ENCODE measurements at places on chromosomes 7 and 10.

- no peak for DNase-seq
Measured at GRCh38 chr7:124924906-124925305, 4.7 kb downstream of the POT1 start.

GRCh38 chr7:81459485-81459884 lies 310.4 kb downstream of the HGF start:
- DNase-seq, result no peak

- no peak for DNase-seq
Measured at GRCh38 chr7:93029056-93029455, 88.7 kb downstream of the SAMD9 start.

GRCh38 chr7:152862856-152863255 lies 103.3 kb downstream of the ACTR3B start:
- no peak for DNase-seq

GRCh38 chr10:102579328-102579727 lies 65.0 kb upstream of the TRIM8 start:
- no peak for DNase-seq

DNA sequence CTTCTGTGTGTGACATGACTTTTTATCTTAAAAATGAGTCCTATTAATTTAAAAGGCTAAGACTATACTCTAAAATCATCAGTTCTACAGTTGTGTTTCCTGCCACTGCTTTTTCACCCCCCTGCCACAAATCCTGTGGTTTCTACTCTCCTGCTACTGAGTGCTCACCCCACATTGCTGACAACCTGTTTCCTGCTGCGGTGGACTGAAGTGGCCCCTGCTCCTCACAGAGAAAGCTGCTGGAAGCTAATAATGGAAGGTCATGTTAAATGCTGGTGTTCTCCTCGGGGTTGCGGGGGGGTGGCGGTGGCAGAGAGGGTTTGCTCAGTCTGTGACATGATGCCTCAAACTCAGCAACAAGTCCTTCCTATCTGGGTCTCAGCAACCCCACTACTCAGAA lies 113.2 kb upstream of the INHBA start:
- no peak for DNase-seq

- no peak for DNase-seq
Measured at GRCh38 chr10:64275774-64276173, 754.6 kb downstream of the REEP3 start.

GRCh38 chr7:130454959-130455358 lies 14.1 kb upstream of the CEP41 start:
- no peak for DNase-seq

DNA sequence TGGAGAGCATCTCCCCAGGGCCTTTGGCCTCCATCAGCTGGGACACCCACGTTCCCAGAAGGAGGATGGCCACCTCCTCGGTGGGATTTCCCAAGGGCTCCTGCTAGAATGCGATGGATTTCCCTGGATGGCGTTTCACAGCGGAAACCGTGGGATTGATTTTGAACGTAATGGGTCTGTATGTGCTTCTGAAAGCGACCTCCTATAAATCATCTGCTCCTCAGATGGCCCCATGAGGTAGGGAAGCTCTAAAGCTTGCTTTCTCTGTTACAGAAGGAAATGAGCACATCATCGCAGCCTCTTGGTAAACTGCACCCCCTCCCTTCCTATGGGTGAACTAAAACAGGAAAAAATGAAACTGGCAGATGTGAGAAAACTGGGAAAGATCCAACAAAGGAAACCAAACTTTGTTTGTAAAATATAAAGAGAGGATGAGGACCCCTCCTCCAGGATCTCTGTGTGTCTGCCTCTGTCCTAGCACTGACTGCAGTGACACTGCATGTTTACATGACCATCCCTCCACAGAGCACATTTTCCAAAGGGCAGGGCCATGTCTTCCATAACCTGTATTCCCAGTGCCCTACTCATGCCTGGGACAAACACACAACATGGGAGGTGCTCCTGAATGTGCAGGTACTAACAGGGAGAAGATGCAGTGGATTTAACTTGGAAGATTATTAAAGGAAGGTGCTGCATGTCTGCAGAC lies 57.6 kb downstream of the LYZL1 start:
- no peak for DNase-seq

DNA sequence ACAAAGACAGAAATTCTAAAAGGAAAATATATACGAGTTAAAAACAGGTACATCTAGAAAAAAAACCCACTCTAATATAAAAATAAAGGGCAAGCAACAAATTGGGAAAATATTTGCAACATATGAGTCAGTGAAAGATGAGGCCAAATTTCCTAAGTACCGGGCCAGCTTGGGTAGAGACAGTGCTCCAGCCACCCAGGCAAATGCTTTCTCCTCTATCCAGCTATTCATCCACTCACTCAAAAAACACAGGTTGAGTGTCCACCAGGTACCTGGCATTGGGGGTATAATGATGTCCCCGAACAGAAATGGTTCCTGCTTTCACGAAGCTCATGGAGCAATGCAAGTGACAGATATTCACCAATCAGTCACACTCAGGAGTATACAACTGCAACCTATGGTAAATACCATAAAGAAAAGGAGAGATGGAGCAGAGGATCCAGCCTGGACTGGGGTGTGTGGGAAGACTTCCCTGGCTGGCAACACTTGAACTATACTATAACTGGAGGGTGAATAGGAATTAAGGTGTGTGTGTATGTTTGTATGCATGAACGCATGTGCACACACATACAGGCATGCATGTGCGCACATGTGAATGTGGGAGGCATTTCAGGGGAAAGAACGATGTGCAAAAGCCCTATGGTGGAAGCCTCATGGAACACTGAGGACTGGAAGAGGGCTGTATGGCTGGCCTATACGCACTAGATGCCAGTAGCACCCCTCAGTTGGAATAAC lies 2.3 kb downstream of the ARHGAP22 start:
- no peak for DNase-seq

- DNase-seq, result no peak
Measured at GRCh38 chr7:103833401-103833800, 156.1 kb downstream of the RELN start.

DNA sequence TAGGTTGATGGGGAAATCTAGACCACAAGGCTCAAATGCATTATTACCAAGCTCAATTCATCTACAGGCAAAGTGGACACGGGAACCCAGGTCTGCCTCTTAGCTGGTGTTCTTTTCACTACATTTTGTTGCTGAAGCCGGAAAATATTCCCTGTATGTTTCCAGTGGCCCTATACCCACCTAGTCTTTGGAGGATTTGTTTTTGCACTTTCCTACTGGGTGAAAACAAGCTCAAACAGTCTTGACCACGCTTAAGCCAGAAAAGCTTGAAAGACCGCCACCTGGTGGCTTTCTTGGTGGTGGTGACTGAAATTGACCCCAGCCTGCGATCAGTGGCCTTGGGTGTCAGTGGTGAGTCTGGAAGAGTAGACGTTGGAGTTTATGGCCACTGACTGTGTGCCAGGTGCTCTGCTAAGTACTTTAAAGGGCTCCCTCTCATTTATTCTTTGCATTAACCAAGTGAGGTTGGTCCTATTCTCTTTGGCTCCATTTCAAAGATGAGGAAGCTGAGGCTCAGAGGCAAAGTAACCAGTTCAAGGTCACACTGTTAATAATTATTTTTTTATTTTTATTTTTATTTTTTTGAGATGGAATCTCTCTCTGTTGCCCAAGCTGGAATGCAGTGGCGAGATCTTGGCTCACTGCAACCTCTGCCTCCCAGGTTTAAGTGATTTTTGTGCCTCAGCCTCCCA lies 11.1 kb upstream of the CRTAC1 start:
- DNase-seq, result peak; percentile 24

DNA sequence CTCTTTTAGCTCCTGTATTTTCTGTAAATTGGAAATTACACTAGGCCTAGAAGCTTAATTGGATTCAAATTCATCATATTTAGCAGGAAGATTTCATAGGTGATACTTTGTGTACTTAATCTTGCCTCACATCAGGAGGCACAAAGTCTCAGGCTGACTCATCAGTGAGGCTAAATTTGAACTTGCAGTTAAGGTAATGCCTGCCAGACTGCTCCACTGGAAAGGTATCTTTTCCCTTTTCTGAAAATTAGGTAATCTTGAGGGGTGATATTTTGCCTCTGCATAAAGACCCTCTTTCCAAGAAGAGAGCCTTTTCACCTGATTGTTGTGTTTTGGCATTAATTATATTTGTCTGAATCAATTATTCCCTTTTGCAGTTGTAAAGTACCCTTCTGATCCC lies 14.6 kb downstream of the PPIA start:
- DNase-seq, result no peak

- no peak for DNase-seq
Measured at GRCh38 chr10:25068152-25069058, 52.0 kb downstream of the THNSL1 start.

DNA sequence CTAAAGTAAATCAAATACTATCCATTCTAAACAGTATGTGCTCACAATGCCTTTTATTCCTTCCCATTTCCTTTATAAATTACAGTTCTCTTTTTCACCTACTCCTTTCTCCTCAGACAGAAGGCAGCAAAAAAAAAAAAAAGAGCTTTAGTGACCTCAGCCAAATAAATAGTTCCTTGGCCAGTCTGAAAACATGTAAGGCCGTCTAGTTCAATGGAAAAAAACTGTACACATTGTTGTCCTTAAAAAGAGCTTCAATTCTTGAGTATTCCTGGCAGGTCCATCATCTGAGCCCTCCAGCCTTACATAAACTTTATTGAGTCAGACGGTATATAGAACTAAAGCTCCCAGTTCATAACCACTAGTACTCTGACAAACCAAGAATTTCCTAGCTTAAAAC lies 185.4 kb downstream of the CACNA2D1 start:
- DNase-seq, result no peak

GRCh38 chr7:2710901-2711551 lies 23.0 kb downstream of the AMZ1 start:
- DNase-seq, result peak; percentile 27

GRCh38 chr10:128047991-128048818 lies 78.0 kb downstream of the MKI67 start:
- DNase-seq, result no peak

DNA sequence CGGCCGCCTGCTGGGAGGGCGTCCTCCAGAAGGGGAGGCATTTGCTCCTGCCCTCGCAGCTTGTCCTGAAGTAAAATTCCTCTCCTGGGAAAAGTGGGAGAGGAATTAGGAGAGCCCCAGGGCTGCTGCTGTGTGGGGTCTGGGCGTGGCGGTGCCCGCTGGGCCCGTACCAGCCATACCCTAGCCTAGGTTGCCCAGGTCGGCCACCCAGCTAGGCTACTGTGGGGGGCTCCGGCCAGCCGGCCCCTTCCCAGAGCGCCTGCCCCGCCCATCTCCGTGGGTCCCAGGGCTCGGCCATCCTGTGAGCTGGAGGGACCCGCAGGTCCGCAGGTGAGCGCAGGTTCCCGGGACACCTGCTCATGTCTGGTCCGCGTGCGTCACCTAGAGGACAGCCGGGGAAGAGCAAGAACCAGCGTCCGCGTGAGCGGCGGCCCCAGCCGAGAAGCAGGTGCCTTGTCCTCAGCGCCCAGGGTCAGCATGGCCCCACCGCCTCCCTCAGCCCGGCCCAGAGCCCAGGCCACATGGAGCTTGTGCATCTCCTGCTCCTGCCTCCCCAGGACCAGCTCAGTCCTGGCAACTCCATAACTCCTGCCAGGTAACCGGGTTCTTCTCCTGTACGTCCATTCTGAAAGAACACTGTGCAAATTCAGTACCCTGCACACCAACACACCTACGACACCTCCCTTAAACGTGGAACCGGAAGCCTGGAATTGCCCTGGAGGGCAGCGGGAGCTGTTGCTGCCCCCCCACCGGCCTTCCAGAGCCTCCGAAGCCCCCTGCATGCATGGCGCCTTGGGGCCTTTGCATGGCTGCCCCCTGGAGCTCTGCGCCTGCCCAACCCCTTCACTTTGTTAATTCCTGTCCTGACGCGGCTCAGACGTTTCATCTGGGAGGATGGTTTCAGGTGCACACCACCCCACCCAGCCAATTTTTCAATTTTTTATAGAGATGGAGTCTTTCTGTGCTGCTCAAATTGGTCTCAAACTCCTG lies 22.8 kb upstream of the FOXL3 start:
- no peak for DNase-seq

GRCh38 chr7:152699079-152699478 lies 23.1 kb upstream of the XRCC2 start:
- no peak for DNase-seq
